ENCODE measurements at places on chromosomes 4 and X.

- DNase-seq: no peak
These were observed 76.2 kb downstream of the PTPN13 start for GRCh38 chr4:86670298-86670697.

DNA sequence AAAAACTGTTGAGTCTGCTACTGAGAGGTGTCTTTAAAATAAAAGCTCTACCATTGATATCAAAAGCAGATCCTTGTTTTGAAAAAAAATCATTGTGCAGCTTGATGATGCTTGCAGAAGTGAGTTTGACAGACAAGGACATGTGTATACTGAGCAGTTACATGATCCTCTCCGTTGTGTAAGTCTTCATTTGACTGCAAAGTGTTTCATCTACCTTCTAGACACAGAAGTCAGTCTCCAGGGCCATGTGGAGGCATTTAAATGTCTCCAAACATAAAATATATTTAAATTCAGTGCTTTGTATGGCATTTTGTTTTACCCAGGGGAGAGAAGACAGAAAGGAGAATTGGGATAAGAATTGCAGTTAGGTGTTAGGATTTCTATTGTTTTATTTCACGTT lies 107.8 kb upstream of the MYOZ2 start:
- DNase-seq: no peak

DNA sequence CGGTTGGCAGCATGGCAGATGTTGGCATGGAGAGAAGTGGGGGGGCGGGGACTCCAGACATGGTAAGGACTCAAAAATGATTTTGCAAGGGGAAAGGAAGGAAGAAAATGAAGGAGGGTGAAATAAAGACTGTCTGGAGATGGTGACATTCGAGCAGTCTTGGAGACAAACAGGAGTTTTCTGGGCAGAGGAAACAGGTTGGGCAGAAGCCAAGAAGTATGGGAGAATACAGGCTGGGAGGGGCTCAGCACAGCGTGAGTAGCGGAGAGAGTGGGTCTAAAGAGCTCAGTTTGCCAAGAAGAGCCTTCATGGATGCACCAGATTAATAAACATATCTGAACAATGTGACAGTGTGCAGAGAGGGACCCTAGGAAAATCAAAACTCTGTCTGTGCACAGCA lies 13.3 kb upstream of the CRMP1 start:
- DNase-seq: no peak

- no peak for DNase-seq
These were observed 30.7 kb downstream of the HS3ST1 start for GRCh38 chr4:11397819-11398610.

DNA sequence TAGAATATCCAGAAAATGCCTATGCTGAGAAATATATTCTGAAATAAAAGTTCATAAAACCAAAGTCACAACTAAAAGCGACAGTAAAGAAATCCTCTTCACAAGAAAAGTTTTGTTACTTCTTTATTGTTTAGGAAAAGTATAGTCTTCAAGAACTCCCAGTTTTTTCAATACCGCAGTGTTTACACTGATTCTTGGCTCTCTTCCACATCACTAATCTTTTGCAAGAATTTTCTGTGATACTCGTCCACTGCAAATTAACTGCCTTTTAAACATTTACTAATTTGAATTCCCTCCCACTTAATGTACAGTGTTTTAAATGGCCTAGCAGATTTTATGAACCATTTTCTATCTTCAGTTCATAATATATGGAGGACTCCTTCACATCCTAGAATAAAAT lies 65.1 kb downstream of the HPGDS start:
- DNase-seq: no peak

DNA sequence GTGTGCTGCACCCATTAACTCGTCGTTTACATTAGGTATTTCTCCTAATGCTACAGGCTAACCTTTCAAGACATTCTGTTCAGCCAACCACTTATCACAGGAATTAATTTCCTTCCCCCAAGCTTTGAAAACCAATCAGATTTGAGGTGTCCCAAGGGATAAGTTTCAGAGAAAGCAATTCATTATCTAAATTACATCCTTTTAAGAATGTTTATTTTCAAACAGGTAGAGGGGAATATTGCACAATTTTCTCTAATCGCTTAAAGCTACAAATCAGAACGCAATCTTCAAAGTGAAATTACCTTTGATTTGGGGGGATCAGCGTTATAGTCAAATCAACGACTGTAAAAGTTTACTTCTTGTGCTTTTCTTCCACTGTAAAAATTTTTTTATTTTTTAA lies 1.6 kb downstream of the CLOCK start:
- no peak for DNase-seq

DNA sequence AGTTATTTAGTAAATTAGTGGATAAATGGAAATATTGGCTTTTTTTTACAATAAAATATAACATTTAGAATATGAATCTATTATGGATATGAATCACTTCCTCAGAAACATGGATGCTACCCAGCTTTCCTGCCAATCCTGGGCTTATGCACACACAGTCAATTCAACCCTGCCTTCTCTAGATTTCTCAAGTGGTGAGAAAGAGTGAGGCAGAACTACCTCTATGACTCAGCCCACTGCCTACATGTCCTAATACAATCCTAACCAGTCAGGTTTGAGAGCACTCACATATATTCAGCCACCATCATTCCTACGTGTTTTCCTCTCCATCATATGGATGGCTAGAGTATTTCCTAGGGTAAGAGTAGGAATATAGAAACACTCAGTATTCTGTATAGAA lies 91.1 kb upstream of the ANKRD50 start:
- no peak for DNase-seq

- DNase-seq: no peak
These were observed 90.8 kb downstream of the TSPAN5 start for GRCh38 chr4:98567611-98568010.

DNA sequence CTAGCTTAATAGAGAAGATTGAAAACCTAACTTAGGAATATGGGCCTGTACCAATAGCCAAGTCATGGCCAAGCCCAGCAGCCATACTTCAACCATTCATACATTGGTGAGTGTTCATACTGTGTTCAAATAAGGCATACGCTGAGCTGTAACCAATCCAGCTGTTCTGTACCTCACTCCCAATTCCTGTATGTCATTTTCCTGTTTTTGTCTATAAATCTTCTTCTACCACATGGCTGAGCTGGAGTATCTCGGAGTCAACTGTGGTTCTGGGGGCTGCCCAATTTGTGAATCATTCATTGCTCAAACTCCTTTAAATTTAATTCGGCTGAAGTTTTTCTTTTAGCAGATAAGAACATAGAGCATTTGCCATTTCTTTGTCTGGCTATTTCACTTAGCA lies 195.3 kb upstream of the ANKRD50 start:
- DNase-seq: no peak

All from BE2C (cell line).